ENCODE measurements at places on chromosomes 3 and 15.

GRCh38 chr15:78599189-78599588 lies 21.6 kb downstream of the CHRNA3 start:
- DNase-seq, result no peak

DNA sequence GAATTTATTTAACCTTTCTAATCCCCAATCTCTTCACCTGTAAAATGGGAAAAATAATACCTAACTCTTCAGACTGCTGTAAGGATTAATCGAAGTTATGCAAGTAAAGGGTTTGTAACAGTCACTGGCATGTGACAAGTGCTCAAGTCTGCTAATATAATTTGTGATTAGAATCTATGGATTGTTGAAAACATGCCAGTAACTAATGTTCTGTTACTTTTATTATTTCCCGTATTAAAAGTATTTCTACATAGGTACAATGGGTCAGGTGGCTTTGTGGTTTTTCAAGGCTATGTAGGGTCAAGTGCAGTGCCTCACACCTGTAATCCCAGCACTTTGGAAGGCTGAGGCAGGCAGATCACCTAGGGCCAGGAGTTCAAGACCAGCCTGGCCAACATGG lies 29.4 kb downstream of the ULK4 start:
- peak; percentile 41 for DNase-seq

GRCh38 chr3:107450254-107450893 lies 72.4 kb upstream of the BBX start:
- no peak for DNase-seq

GRCh38 chr3:186633481-186633880 lies 6.7 kb upstream of the FETUB start:
- no peak for DNase-seq

- no peak for DNase-seq
These were observed 14.9 kb downstream of the TMOD2 start for GRCh38 chr15:51766341-51766740.

- DNase-seq, result no peak
These were observed 104.9 kb upstream of the ASB14 start for GRCh38 chr3:57397175-57398026.

DNA sequence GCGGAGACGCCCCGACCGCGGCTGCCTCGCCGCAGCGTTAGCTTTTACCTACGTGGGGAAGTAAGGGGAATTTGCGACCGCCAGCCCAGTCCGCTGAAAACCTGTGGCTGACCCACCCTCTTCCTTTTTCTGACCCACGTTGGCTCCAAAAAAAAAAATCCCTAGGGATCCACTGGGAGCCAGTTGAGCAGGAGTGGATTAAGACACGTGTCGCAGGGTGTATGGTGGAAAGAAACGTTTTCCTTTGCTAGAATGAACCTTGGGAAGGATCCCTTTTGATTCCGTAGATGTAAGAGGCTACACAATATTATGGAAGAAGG lies 575 bp upstream of the PCYT1A start:
- DNase-seq, result no peak

- no peak for DNase-seq
These were observed 47.6 kb downstream of the RAP2B start for GRCh38 chr3:153209596-153209995.

DNA sequence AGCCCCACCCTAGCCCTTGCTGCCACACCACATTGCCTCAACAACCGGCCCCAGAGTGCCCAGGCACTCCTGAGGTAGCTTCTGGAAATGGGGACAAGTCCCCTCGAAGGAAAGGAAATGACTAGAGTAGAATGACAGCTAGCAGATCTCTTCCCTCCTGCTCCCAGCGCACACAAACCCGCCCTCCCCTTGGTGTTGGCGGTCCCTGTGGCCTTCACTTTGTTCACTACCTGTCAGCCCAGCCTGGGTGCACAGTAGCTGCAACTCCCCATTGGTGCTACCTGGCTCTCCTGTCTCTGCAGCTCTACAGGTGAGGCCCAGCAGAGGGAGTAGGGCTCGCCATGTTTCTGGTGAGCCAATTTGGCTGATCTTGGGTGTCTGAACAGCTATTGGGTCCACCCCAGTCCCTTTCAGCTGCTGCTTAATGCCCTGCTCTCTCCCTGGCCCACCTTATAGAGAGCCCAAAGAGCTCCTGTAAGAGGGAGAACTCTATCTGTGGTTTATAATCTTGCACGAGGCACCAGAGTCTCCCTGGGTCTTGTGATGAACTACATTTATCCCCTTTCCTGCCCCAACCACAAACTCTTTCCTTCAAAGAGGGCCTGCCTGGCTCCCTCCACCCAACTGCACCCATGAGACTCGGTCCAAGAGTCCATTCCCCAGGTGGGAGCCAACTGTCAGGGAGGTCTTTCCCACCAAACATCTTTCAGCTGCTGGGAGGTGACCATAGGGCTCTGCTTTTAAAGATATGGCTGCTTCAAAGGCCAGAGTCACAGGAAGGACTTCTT lies 39.1 kb downstream of the MESD start:
- no peak for DNase-seq

- DNase-seq, result no peak
These were observed 4.3 kb upstream of the PKM start for GRCh38 chr15:72235298-72235697.

DNA sequence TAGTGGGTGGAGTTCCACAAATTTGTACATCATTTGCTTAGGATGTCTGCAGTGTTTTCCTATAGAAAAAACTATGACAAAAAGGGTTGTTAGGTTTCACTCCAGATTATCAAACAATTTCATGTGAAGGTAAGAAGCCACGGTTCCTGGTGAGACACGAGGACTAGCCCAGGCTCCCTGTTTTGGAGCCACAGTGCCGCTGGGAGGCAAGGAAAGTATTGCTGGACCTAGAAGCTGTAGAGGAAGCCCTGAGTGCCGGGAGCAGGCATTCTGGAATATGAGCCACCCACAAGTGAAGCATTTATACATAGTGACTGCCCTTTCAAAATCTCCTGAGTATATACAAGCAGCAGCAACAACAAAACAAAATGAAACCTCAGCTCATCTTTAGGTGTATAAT lies 142.0 kb downstream of the GABRB3 start:
- DNase-seq, result no peak

DNA sequence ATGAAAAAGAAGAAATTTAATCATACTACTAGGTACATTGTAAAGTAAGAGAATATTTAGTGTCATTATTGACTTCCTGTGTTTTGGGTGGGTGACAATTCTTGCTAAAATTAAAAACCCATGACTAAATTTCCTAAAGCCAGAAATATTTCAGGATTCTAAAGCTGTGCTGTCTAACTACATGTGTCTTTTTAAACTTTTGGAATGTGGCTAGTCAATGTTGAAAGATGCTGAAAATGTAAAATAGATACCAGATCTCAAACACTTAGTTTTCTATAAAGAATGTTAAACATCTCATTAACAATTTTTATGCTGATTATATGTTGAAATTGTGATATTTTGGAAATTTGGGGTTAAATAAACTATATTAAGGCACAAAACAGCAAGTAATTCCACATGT lies 308.9 kb upstream of the TMCO5A start:
- no peak for DNase-seq

GRCh38 chr15:60395276-60396011 lies 2.3 kb downstream of the ANXA2 start:
- DNase-seq, result no peak

DNA sequence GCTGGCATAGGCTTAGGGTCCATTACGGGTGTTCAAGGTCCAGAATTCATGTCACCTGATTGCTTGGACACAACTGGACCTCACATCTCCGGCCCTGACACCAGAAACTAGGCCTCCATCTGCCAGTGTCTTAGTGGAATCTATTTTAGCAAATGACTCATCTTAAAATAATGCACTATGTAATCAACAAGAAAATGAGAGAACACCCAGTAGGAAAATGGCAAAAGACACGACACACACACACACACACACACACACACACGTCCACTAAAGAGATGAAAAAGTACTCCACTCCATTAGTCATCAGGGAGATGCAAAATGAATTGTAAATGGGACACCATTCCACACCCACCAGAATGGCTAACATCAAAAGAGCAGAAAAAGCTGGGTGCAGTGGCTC lies 11.2 kb downstream of the APBA2 start:
- DNase-seq, result no peak

Measured in kidney (tissue), 22 donors.